ENCODE measurements at places on chromosomes 7 and 10.

DNA sequence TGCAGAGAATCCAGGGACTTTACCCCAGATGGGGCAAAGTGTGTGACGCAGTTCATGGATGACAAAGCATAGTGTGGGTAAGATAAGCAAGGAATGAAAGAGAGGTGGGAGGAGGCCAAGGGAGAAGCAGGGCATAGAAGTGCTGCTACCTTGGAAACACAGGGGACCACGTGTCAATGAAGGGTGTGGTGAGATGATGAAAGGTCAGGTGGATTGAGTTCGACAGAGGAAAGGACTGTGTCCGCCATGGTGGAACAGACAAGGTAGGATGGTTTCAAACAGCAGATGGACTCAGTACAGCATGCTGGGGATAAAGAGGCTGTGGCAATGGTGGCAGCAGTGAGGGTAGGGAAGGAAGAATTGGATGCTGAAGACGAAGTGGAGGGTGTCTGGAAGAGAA is 32.7 kb downstream of the MEST start:
- no peak for DNase-seq

DNA sequence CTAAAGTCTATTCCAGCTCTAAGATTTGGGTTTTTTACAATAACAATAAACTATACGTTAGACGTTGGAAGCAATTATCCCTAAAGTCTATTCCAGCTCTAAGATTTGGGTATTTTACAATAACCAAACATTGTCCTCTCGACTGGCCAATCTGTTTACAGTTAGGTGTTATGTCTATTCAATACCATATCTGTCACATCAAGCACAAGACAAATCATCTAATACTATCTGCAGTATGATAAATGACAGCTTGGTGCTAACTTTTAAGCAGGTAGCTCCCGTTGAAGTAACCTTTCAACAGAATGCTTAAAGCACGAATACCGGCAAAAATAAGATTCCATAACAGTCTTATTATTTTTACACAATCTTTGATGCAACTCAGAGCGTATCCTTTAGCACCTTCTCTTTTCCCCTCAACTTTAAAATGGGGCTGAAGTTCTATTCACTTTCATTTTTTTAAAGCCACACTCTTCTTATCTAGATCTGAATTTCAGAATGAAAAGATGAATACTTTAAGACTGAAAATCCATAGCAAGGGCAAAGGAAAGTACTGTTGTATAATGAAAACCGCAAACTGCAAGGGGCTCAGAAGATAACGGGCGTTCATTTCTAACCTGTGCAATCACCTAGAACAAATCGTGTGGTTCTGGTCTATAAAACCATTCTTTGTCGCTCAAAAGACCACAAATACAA is 925 bp downstream of the H2AZ2 start:
- no peak for DNase-seq

DNA sequence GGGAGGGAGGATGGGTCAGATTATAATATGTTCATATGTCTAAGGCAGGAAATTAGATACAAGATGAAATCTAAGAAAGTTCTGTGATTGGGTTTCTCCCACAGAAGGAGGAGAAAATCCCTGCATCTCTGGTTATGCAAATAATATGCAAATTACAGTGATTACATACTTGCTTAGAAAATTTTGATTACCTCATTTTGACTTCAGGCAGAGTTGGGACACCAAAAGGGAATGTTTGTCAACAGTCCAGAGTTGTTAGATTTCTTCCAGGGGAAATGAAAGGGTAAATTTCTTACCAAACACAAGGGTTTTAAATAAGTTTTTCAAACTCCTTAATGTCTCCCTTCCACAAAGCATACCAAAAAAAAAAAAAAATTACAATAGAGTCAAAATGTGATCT is 101.4 kb upstream of the STEAP1B start:
- DNase-seq = no peak

GRCh38 chr10:79473496-79474095 is 28.2 kb upstream of the ZCCHC24 start:
- no peak for DNase-seq

- no peak for DNase-seq
These were observed 28.2 kb downstream of the SGPL1 start for GRCh38 chr10:70843776-70844489.

GRCh38 chr7:12929476-12930140 is 242.2 kb downstream of the ARL4A start:
- DNase-seq = no peak

- DNase-seq = no peak
These were observed 298.7 kb downstream of the LRRTM3 start for GRCh38 chr10:67224553-67224952.

GRCh38 chr7:17408245-17408903 is 109.9 kb downstream of the AHR start:
- DNase-seq = no peak

GRCh38 chr10:101563007-101563406 is 25.1 kb downstream of the POLL start:
- peak; percentile 9 for DNase-seq

DNA sequence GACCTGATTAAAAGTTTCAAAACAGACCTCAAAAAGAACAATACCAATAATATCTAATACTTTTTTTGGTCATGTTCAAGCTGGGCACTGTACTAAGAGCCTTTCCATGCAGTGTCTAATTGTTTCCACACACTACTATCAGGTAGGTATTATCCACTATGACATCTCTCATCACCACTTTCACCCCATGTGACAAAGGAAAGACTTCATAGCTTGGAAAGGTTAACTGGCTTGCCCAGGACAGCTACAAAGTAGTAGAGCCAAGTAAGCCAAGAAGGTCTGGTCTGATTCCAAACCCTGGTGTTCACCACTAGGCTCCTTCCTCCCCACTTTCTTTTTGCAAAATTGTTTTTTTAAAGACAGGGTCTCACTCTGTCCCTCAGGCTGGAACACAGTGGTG is 400.5 kb downstream of the KCNMA1 start:
- DNase-seq = no peak

- no peak for DNase-seq
These were observed 14.3 kb upstream of the UBE2D1 start for GRCh38 chr10:58320351-58321049.

DNA sequence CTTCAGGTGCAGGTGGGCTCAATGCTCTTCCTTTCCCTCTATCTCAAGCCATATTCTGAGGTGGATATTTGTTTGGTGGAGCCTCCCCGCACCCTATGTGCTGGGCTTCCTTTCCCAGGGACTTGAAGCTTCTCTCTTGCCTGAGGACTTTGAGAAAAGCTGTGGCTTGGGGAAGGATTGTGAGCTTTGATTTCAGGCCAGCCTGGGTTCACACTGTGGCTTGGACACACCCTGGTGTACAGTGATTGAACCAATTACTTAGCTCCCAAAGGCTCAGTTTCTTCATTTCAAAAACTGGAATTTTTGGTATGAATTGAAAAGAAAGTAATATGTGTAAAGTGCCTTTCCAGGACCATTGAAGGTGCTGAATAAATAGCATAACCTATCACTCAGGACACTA is 224.5 kb upstream of the GLI3 start:
- DNase-seq = no peak

- no peak for DNase-seq
These were observed 25.7 kb downstream of the FAM13C start for GRCh38 chr10:59336632-59337031.

DNA sequence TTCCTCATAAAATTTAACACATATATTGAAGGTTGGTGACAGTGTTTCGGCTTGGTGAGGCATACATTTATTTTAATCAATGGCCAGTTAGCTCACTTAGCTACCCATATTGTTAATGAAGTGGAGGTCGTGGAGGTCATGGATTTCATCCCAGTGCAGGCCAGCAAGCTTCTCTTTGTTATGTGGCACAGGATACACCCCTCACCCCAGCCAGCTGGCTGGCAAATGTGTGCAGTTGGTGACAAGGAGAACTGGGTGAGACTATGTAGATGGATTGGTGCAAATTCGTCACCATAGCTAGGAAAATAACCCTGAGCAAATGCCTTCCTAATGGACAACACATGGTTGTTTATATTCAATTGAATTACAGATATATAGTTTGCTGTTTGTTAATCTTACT is 50.5 kb upstream of the FOXP2 start:
- DNase-seq = no peak

DNA sequence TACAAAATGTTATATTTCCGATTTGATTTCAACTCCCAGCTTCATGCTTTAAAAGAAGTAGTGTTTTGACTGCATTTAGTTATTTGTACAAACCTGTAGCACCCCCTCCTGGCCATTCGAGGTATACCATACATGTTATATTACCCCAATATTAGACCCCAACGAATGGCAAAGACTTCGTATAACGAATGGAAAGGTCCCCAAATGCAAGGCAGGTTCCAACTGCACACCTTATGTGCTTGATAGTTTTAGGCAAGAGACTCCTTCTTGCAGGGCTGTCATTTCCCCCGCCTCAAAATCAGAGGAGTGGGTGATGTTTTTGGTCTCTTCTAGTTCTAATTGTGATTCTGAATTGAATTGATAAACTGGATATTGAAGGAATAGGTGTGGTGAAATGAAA is 101.1 kb upstream of the TARP start:
- peak; percentile 68 for DNase-seq

GRCh38 chr7:128988372-128988771 is 50.6 kb downstream of the IRF5 start:
- DNase-seq = no peak

- DNase-seq = no peak
These were observed 16.6 kb upstream of the TMEM236 start for GRCh38 chr10:17735166-17735941.

DNA sequence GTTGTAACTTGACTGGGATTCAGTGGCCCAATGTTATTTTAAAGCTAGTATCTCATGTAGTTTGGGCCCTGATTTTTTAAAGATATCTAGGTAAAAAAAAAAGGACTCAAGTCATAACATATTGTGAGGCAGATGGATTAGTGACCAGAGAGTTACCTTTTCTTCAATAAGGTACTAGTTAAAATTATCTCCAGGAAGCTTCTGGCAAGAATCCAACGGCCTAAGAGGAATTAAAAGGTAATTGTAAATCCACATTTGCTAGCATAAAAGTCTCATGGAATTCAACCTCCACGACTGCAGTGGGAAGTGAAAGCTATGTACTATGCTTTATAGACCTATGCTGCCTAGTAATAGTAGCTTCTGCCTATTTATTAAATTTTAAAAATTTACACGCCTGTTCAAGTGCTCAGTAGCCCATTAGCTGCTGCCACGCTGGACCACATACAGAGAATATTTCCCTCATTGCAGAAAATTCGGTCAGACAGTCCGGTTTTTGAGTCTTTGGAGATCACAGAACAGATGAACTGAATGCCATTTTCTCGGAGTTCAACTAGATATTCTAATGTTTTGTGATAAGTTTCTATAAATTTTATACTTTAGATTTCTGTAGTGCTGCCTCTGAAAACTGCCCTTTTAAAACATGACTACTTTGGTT is 118.4 kb downstream of the NSUN6 start:
- no peak for DNase-seq

DNA sequence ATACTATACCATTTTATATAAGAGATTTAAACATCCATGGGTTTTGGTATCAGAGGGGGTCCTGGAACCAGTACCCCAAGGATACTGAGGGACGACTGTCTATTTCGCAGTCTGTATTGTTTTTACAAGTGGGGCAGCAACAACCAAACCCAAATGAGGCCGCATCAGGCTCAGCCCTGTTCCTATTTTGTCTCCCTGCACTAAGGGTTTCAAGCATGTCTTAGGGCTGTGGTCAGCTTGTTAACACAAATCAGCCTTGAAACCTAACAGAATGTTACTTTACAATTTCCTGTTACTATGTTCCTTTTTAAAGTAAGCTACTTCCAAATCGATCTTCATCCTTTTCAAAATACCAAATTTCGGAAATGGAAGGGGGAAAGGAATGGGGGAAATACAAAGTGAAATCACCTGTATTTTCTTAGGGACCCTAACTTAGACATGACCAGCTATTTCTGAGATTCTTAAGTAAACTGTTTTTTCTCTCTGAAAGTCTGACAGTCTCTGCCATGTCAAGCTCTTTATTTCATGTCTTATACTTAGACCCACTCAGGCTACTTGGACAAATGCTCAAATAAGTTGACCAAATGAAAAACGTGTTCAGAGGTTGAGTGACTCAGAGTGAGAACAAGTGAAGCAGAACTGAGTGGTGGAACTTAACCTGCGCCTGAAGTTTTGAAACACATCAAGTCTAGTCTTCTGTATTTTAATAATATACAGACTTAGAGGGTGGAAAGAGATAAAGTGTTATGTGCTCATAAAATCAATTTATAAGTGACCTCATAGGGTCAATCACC is 75.8 kb downstream of the C1GALT1 start:
- no peak for DNase-seq

DNA sequence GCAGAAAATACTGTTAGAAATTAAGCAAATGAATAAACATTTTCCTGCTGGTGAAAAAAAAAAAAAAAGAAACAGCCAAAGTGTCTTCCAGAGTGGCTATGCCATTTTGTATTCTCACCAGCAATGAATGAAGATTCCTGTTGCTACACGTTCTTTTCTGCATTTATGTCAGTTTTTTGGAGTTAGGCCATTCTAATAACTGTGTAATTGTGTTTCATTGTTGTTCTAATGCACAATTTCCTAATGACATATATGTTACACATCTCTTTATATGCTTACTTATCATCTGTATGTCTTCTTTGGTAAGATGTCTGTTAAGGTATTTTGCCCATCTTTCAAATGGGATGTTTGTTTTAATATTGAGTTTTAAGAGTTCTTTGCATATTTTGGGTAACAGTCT is 213.7 kb downstream of the ITGB1 start:
- DNase-seq = no peak

DNA sequence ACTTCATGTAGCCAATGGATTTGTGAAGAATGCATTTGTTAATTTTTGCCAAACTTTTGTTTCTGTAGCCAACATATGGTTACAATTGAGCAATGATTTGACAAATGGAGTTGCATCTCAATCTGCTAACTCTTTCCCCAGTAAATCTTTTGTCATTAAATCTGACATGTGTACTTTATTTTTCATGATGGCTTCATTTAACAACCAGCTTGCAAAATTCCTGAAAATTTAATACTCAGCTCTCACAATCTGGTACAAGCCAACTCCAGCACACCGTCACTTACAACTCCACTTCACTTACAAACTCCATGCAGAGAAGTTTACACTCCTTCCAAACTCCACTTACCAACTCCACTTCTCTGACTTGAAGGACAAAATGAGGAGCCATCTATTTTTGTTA is 26.5 kb upstream of the HIBADH start:
- no peak for DNase-seq

DNA sequence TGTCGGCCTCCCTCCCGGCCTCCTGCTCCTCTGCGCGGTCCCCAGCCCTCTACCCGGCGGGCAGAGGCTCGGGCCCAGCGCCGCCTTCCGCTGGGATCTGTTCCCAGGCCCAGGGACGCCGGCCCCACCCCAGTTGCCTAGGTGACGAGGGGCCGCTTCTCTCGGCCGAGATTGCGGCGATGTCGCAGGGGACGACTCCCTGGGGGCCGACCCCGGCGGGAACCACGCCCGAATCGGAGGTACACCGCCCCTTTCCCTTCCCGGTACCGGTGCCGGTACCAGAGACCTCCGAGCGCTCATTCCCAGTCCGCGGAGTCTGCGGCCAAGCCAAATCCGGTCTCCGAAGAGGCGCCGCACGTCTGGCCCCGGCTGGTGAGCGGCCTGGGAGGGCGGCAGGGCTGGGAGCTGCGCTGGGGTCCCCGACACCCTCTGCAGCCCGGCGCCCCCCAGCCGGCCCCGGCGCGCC is at the start of gene CABCOCO1:
TSS of gene CABCOCO1 (plus strand) at position 136 of the 466 bp plus-strand sequence. CDS start at position 180, 44 bp downstream.
- no peak for DNase-seq

GRCh38 chr10:59880971-59881510 is 25.3 kb downstream of the CCDC6 start:
- DNase-seq = peak; percentile 29

- no peak for DNase-seq
These were observed 34.3 kb upstream of the CACNA2D1 start for GRCh38 chr7:82477733-82478515.

Measured in activated naive CD4-positive, alpha-beta T cell treated with anti-CD3 and anti-CD28 coated beads, Interleukin-2, amount 10 ng/mL, durations not matched to agents 7 days and 5 days (primary cell).